Endodermal cell (in vitro differentiated cells): ENCODE measurements at places on chromosomes 5 and 9. TPM values are rescaled to one million over a fixed set of nuclear protein-coding genes. Genes with fewer than 3 reads are reported as not detected.

Gene OR1L4
- total RNA-seq = not detected in 3 replicates

Gene WNK2
- 41.7 and 48.8 TPM in 2 replicates for total RNA-seq

Gene DDX4
- total RNA-seq = not detected in 3 replicates

Gene IL9
- not detected in 2 replicates for total RNA-seq

Gene ST6GALNAC6
- 36.2 and 44.2 TPM in 2 replicates for total RNA-seq

Gene IDNK
- 1.6 TPM in 2 replicates for total RNA-seq

Gene DMRTA1
- 4.6 to 6.3 TPM (median 5.1 TPM) in 3 replicates for total RNA-seq

Gene ANGPTL2
- total RNA-seq = 9.8 to 14.9 TPM (median 14.8 TPM) in 3 replicates

Gene WDR5
- total RNA-seq = 30.4 to 57.2 TPM (median 53.5 TPM) in 3 replicates

Gene ABL1
- 76.7 to 101 TPM (median 94.1 TPM) in 3 replicates for total RNA-seq

Gene MYOZ3
- 12.4 and 14.1 TPM in 2 replicates for total RNA-seq

Gene OSMR
- 1.3 TPM in 2 replicates for total RNA-seq

Gene SHC3
- total RNA-seq = 1.3 and 1.6 TPM in 2 replicates
